PC-9 (cell line): ENCODE measurements at places on chromosomes 7 and 10. TPM values are rescaled to one million over a fixed set of nuclear protein-coding genes. Genes with fewer than 3 reads are reported as not detected.

AGAP5 gene
- total RNA-seq: 13.4 and 14.0 TPM in 2 replicates

- no peak overlapping the region; the same call in 1 of the 2 replicates for H3K4me3 ChIP-seq
- no peaks in the 10 kb centered on the region for H3K36me3 ChIP-seq
- H3K4me1 ChIP-seq: peaks cover 32% of the 10 kb centered on the region
- peak; percentile 85 for DNase-seq
- H3K27me3 ChIP-seq: no peaks in the 10 kb centered on the region
These were observed 442.5 kb downstream of the KCNMA1 start for GRCh38 chr10:77195101-77195500.

- H3K36me3 ChIP-seq: no peaks in the 10 kb centered on the region
- no peak overlapping the region for H3K27ac ChIP-seq
These were observed 121.0 kb upstream of the PPP2R2D start for GRCh38 chr10:131779661-131780394.

GRCh38 chr10:57694956-57695608, 572.6 kb downstream of the IPMK start:
- DNase-seq: no peak
- peaks cover 11% of the 10 kb centered on the region; the same call in 1 of the 2 replicates for H3K4me1 ChIP-seq
- H3K27ac ChIP-seq: no peak overlapping the region
- H3K36me3 ChIP-seq: no peaks in the 10 kb centered on the region

GRCh38 chr10:74289951-74290350, 138.9 kb downstream of the ADK start:
- peaks cover 37% of the 10 kb centered on the region for H3K4me1 ChIP-seq
- no peak overlapping the region for H3K4me3 ChIP-seq
- H3K27me3 ChIP-seq: no peaks in the 10 kb centered on the region
- 0 out of 2 replicates have a peak, but pooled peaks cover 6% of the 10 kb centered on the region for H3K36me3 ChIP-seq
- H3K27ac ChIP-seq: no peak overlapping the region
- no peak for DNase-seq

- H3K27me3 ChIP-seq: peaks cover 11% of the 10 kb centered on the region; the same call in 1 of the 2 replicates
- no peaks in the 10 kb centered on the region for H3K36me3 ChIP-seq
- DNase-seq: no peak
These were observed 343.9 kb upstream of the SHH start for GRCh38 chr7:156155988-156156733.

TMEM243 gene
- total RNA-seq: 24.6 and 26.5 TPM in 2 replicates

- DNase-seq: no peak
- H3K27ac ChIP-seq: no peak overlapping the region
- H3K4me3 ChIP-seq: no peak overlapping the region
- H3K27me3 ChIP-seq: no peaks in the 10 kb centered on the region
- no peaks in the 10 kb centered on the region for H3K4me1 ChIP-seq
These were observed 173.3 kb downstream of the ELFN1 start for GRCh38 chr7:1843271-1843861.

GRCh38 chr7:23074443-23075261, 30.9 kb upstream of the KLHL7 start:
- H3K27me3 ChIP-seq: no peaks in the 10 kb centered on the region
- no peak overlapping the region for H3K4me3 ChIP-seq
- H3K36me3 ChIP-seq: no peaks in the 10 kb centered on the region
- no peak for DNase-seq
- 0 out of 2 replicates have a peak overlapping the region, but pooled peaks have one; percentile 0 for H3K27ac ChIP-seq

CHAT gene
- not detected in 2 replicates for total RNA-seq

- no peak overlapping the region for H3K4me3 ChIP-seq
- H3K4me1 ChIP-seq: no peaks in the 10 kb centered on the region
- H3K27ac ChIP-seq: no peak overlapping the region
- no peak for DNase-seq
- no peaks in the 10 kb centered on the region for H3K27me3 ChIP-seq
These were observed 185.2 kb upstream of the PITRM1 start for GRCh38 chr10:3357737-3358136.

DNA sequence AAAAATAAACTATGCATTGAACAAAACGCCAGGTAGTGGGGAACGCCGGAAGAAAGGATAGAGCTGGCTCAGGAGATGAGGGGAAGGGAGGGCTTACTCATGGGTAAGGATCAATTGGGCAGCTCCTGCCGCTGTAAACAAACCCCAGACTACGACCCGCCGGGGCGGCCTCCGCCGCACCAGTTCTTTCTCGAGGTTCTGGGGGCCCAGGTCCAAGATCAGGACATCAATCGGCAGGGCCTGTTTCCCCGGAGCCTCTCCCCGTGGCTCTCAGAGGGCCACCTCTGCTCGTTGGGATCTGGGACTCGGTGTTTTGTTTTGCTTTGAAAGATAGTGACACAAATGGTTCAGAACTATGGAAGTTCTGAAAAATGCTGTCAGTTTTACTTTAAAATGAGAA, 140.4 kb downstream of the ELFN1 start:
- H3K4me1 ChIP-seq: no peaks in the 10 kb centered on the region
- peak; percentile 5 for DNase-seq
- H3K4me3 ChIP-seq: no peak overlapping the region
- no peak overlapping the region for H3K27ac ChIP-seq
- peaks cover 7% of the 10 kb centered on the region; the same call in 1 of the 2 replicates for H3K27me3 ChIP-seq
- no peaks in the 10 kb centered on the region for H3K36me3 ChIP-seq

GRCh38 chr7:149874644-149875028, 867 bp downstream of the ATP6V0E2 start:
- no peak overlapping the region for H3K27ac ChIP-seq
- no peaks in the 10 kb centered on the region for H3K27me3 ChIP-seq
- peaks cover 5% of the 10 kb centered on the region; the same call in 1 of the 2 replicates for H3K4me1 ChIP-seq
- no peaks in the 10 kb centered on the region for H3K36me3 ChIP-seq
- H3K4me3 ChIP-seq: peak overlapping the region; percentile 75; the same call in 1 of the 2 replicates
- DNase-seq: no peak

CYP26A1 gene
- total RNA-seq: 2.2 TPM in 2 replicates

DNA sequence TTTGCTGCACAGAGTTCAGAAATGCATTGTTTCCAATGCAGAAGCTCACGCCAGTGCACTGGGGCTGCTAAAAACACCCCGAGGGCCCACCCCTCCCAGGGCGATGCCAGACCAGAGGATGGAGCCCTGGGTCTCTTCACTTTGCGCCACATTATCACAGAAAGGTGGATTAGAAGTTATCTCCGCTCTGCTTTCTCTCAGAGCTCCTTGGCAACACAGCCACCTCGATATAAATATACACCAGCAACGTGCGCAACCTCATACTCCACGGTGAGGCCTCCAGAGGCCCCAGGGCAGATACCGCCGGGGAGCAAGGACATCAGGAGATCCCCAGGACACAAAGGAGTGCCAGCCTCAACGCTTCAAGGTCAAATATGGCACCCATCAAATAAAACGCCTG, 121.0 kb upstream of the TBX20 start:
- no peak for DNase-seq
- no peaks in the 10 kb centered on the region for H3K27me3 ChIP-seq
- no peak overlapping the region for H3K4me3 ChIP-seq
- no peak overlapping the region for H3K27ac ChIP-seq
- no peaks in the 10 kb centered on the region for H3K4me1 ChIP-seq

DNA sequence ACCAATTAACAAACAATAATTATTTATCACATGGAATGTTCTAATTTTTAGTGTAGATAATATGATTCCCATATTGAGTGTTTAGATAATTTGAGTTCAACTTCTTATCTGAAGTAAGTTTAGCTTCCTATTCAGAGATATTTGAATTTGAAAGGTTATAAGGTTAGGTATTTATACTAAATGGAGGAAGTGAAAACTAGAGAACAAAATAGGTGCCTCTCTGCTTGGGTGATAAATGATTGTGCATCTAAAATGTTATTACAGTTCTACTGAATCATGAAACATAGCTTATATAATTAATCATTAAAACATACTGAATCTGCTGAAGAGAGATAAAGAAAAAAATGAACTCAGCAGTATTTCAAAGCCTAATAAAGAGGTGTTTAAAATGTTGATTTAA, 1174.3 kb downstream of the XPNPEP1 start:
- no peak overlapping the region for H3K27ac ChIP-seq
- no peaks in the 10 kb centered on the region for H3K36me3 ChIP-seq
- H3K27me3 ChIP-seq: no peaks in the 10 kb centered on the region
- no peaks in the 10 kb centered on the region for H3K4me1 ChIP-seq
- no peak overlapping the region for H3K4me3 ChIP-seq

DNA sequence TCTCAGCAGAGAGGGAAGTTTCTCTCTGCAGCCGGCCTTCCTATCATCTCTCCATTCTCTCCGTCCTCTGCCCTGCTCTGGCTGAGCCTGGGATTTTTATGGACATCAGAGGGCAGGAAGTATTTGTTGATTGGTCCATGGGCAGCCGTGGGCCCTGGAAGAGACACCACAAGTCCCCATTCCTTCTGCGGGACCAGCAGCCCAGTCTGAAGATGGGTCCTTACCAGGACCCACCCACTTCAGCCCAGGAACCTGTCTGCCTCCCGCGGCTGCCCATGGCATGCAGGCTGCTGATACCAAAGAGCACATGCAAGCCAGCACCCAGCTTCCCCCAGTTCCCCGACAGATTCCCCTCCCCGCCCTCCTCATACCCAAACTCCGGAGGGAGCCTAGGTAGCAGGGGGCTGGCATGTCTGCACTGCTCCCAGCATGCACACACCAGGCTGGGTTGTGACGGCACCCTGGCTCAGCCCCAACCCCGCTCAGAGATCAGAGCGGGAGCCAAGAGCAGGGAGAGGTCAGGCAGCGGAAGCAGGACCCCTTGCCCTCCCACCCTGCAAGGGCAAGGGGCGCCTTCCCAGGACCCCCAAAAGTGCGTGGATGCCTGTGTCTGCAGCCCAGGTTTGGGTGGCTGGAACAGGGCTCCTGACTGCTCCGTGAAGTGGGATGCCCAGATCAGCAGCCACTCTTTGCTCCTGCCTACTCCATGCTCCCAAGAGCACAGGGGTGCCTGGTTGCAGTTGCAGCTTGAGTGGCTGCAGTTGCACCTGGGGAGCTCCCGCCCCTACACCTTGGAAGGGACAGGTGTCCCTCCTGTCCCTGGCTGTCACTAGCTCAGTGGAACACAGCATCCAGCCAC, 538.6 kb upstream of the POT1 start:
- no peak overlapping the region for H3K4me3 ChIP-seq
- H3K4me1 ChIP-seq: no peaks in the 10 kb centered on the region
- no peak overlapping the region for H3K27ac ChIP-seq
- DNase-seq: no peak
- H3K27me3 ChIP-seq: no peaks in the 10 kb centered on the region

CFTR gene
- not detected in 2 replicates for total RNA-seq

MSRB2 gene
- 28.3 and 31.7 TPM in 2 replicates for total RNA-seq
